ENCODE measurements at places on chromosomes 2 and 18.

DNA sequence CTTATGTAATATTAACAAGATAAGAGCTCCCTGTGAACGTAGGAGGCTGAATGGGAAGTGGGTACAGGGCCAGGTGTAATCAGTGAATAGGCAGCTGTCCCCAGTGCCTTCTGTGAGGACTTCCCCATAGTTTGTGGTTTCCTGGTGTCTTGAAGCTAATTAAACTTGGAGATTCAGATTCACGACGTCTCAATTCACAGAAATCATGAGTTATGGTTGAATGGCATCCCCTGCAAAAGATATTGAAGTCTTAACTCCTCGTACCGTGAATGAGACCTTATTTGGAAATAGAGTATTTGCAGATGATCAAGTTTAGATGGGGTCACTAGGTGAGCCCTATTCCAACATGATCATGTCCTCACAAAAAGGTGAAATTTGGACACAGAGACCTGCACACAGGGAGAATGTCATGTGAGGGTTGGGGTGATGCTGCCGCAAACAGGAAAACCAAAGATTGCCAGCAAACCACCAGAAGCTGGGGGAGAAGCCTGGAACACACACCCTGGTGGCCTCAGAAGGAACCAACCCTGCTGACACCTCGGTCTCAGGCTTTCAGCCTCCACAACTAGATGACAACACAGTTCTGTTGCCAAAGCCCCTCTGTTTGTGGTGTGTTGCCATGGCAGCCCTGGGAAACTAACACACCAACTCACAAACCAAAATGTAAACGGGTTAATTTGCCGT is 13.2 kb downstream of the ARL4C start:
- DNase-seq: peak; percentile 94

DNA sequence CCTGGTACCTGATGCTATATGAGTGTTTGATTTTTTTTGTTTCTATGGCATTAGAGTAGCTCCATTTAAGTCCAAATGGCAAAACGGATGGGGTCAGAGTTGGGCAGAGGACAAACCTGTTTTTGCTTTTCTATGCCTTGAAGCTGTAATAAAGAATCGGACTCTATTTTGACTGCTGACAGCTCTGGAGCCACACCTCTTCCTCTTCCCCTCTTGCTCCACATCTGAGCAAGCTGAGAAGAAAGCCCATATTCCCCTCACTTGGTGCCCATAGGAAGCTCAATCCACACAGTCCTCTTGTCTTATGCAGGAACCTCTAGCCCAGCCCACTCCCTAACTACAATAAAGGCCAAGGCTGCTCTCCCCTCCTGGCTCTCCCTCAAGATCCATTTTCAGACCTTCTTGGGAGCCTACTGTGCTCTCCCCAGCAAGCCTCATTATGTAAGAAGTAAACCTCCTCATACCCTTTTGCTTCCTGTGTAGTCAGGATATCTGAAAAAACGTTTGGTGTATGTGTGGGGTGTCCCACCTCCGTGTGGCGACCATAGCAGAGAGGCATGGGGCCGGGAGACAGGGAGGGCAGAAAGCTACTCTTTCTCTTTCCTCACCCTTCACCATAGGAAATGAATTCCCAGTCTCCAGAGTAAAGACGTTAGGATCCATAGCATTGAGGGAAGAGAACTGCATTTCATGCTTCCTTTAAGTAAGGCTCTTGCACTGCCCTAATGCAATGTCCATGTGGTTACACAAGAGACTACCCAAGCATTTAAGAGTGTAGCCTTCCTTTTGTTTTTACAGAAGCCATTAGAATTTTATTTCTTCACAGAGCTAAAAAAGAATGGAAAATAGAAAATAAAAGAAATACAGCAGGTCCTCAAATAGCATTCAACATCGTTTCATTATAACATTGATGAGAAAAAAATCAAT is 41.9 kb upstream of the RAPGEF4 start:
- no peak for DNase-seq

GRCh38 chr2:10048501-10049171 is 5.3 kb downstream of the KLF11 start:
- DNase-seq: no peak

GRCh38 chr18:10401521-10401920 is 52.9 kb upstream of the APCDD1 start:
- no peak for DNase-seq

GRCh38 chr2:149994057-149994728 is 406.6 kb upstream of the MMADHC start:
- DNase-seq: no peak

DNA sequence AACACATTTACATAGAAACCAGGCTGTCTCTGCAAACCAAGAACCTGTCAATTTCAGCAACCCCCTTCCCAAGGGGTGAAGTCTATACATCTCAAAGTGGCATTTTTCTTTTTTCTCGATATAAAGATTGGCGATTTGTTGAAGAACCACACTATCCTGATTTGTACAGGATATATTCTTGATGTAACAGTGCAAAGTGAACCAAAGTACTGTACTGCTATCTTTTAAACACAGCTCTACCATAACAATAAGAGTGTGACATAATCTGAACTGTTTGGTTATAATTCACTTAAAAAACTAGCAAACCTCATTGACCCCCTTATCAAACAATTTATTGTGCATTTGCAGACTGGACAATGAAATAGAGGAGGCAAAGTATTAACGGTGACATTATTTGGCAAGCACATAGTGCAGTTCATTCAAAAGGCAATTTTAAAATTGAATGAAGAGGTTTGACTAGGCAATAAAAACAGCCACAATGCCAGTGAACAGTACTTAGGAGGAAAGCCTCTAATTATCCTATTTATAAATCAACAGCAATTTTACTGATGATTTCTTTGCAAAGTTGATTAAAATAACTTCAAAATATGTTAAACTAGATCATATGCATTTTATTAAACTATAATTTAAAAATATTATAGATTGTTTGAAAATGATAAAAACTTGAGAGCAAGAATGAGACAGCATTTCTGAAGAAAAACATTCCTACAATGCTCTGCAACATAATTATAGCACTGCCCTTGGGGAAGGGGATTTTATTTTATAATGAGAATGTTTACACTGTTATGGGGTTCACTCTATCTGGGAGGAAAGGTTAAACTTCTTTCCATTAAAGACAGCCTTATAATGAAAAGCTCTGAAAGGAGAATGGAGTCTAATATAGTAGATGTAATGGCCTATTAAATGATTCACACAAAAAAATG is 440.9 kb downstream of the ZEB2 start:
- DNase-seq: no peak

Measured in DND-41 (cell line).